ENCODE measurements at places on chromosomes 11 and 22. TPM values are rescaled to one million over a fixed set of nuclear protein-coding genes. Genes with fewer than 3 reads are reported as not detected.
A peak's percentile ranks its signal among the peaks of the same experiment; 100 is the strongest.

DNA sequence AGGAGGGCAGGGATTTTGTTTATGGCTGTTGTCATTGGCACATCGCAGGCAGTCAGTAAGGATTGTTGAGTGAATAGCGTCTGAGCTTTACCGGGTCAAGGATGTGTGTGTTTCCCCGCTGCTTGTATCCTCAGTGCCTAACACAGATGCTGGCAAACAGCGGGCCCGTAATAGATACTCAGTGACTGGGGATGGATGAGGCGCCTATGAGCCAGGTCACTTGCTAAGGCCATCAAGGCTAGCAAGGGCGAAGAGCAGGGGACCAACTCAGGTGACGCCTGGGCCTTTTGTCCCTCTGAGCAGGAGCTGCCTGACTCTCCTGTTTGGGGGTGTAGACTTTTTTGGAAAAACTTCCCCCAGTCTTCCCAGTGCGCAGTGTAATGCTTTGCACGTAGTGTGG is 118.1 kb downstream of the HIPK3 start:
- DNase-seq: no peak

DNA sequence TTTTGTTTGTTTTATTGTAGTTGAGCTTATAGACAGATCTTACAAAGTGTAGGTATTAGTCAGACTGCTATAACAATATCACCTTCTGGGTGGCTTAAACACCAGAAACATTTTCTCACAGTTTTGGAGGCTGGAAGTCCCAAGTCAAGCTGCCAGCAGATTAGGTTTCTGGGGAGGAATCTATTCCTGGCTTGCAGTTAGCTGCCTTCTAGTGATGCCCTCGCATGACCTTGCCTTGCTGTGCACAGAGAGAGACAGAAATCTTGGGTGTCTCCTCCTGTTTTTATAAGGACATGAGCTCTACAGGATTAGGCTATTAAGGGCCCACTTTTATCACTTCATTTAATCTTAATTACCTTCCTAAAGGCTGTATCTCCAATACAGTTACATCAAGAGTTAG is 1635.2 kb downstream of the FAM181B start:
- DNase-seq: no peak

DNA sequence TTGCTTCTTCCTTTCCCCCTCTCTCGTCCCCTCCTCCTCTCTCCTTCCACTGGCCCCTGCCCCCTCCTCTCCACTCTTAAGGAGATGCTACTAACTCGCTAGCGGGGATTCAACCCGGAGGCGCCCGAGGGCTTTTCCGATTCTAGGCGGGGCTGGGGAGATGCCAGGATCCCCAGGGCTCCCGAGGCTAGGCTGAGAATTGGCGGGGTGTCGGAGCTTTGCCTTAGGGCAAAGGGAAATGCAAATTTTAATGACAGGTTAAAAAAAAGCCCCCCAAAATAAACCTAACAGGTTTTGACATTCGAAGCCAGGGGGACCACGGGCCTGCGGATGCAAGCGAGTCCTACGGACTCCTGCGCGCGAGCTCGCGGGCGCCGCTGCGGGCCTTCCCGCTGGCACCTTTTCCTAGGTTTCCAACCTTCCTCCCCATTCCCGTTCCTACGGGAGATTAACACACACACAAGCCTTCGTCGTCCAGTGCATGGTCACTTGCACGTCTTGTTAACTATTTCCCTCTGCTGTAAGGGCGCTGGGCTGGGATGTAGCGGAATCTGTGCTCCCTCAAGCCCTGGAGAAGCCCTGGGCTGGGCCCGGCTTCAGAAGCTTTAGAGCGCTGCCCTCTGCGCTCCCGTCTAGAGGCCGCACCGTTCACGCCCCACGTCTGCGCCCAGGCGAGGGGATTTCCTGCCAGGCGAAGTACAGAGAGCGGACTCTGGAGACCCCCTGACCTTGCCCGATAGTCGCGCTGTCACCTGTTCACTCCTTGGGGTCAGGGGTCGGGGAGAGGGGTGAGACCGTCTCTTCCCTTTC is 729 bp upstream of the ALX4 start:
- DNase-seq: peak; percentile 50

- DNase-seq: peak; percentile 98
Measured at GRCh38 chr11:46242952-46243795, 34.3 kb upstream of the CREB3L1 start.

GRCh38 chr11:36326524-36327419 is 30.7 kb downstream of the PRR5L start:
- no peak for DNase-seq

DNA sequence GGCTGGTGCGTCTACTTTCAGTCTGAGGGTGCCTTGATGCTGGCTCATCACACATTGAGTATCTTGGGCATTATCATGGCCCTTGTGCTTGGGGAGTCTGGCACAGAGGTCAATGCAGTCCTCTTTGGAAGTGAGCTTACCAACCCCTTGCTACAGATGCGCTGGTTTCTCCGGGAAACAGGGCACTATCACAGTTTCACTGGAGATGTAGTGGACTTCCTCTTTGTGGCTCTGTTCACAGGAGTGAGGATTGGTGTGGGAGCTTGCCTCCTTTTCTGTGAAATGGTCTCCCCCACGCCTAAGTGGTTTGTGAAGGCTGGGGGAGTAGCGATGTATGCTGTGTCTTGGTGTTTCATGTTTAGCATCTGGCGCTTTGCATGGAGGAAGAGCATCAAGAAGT is 4.9 kb downstream of the TLCD5 start:
- DNase-seq: no peak

DNA sequence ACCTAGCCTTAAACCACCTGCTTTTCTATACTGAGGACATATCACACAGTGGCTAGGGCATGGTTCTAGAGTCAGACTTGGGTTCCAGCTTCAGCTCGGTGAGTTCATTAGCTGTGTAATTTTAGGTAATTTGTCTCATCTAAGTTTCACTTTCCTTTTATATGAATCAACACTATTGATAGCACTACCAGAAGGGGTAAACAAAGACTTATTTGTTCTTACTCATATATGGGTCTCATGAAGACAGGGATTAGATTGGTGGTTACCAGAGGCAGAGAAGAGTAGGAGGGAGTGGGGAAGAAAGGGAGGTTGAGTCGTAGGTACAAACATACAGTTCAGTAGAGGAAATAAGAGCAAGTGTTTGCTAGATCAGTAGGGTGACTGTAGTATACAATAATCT is 924.7 kb downstream of the OPCML start:
- no peak for DNase-seq

- peak; percentile 92 for DNase-seq
Measured at GRCh38 chr11:69909561-69910518, 90.6 kb upstream of the FGF3 start.

APOL4 gene
- polyA plus RNA-seq: 22.7 TPM

RANGAP1 gene
- polyA plus RNA-seq: 33.4 TPM

KDM4D gene
- polyA plus RNA-seq: 1.1 TPM

IL10RA gene
- 5.4 TPM for polyA plus RNA-seq

All from muscle of leg (tissue), 16 donors.